ENCODE measurements at places on chromosomes 7 and 10.

DNA sequence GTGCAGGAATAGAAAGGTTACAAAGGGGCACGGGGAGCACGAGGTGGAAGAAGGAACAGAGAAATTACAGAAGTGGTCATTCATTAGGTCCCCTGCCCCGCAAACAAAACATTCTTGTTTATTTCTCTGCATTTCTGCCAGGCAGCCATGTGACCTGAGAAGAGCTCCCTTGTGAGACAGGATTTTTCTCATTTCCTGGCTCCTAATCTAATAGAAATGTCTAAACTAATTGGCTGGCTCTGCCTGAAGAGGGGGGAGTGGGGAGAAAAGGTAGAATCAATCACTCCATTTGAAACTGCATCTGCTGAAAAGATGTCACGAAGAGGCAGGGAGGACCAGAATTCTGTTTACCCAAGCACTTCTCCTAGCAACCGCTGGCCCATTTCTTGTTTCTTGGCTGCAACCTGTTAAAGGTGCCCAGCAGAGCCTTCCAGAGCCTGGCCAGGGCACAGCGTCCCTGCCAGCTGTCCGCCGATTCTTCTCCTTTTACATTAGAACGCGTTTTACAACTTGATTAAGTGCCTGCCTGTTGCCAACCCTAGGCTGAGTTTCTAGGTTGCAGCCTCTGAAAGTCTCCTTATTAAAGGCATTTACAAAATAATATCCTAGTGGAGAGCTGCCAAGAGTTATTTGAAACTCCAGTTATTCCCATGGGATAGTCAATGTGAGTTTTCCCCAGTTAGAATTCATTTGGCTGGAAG lies 1227.6 kb downstream of the TYW1 start:
- peak; percentile 40 for DNase-seq

DNA sequence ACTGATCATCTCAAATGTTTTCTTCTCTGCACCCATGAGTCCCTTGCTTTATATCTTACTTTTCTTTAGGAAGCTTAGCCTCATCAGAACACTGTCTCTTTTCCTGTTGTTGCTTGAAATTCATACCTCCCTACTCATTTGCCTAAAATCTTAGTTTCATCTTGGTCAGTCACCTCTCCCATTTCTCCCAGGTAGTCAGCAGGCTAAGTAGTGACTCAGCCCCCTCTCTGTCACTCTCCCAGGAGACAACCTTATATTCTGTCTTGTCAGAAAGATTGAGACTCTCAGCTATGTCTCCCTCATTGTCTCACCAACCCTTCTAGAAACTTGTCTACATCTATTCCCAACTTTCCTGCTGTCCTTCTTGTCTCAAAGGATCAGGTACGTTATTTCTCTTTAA lies 280.9 kb downstream of the BBS9 start:
- DNase-seq, result no peak

DNA sequence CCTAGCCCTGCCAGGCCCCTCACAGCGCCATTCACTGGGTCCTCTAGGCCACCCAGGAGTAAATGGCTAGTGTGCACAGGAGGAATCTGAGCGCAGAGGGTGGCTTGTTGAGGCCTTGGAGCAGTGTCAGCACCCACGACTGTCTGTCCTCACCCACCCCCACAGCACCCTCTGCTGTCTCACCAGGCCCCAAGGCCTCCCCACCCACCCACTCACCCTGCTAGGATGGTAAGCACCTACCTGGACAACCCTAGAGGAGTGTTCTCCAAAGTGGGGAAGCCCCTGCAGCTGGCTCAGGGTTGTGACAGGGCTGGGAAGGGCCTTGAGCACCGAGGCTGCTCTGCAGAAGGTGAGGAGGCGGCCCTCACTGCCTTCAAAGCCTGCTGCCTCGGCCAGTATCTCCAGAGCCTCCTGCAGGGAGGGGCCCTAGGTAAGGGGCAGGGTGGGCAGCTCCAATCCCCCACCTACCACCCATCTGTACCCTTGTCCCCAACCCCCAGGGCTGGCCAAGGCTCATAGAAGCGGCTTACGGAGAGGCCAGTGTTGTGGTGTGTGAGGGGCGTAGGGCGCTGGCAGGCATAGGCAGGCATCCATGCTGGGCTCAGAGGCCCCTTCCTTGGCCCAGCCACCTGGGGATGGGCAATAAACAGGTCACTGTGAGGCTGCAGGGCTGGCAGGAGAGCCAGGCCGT lies 2.9 kb downstream of the POLM start:
- no peak for DNase-seq

DNA sequence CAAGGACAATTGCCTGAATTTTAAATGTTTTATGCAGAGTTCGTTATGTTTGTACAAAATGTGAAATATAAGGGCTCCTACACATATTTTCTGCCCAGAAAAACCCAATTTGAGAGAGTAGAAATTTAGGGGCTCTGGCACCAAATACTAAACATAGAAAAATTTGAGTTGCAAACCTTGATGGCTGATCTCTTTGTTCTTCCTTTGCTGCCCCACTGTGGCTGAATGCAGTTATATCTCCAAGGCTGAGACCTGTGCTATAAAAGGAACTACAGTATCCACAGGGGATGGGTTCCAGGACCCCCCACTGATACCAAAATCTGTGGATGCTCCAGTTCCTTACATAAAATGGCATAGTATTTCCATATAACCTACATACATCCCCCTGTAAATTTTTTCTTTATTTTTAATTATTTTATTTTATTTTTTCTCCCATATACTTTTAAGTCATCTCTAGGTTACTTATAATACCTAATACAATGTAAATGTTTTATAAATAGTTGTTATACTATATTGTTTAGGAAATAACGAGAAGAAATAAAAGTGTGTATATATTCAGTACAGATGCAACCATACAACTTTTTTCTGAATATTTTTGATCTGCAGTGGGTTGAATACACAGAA lies 22.5 kb downstream of the CFAP43 start:
- DNase-seq, result peak; percentile 29

DNA sequence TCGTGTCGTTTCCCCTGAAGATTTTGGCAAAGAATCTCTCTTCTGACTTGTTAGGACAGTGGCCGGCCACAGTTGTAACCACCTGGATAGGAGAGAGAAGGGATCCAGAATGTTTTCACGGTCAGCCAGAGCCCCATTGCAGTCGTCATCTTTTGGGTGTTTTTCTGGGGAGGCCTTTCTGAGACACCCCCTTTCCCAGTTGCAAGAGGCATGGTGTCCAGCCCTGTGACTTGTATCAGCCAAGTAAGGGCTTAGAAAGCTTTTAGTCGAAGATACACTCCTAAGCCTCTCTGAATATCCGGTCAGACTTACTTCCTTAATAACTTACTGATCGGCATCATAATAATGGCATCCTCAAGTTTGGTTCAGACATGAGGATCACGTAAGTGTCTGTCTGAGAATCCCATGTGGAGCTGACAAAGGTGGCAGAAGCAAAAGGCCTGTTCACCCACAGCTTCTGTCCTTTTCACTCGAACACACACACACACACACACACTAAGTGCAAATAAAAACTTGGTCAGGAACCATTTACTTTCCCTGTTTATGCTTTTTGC lies 435.7 kb upstream of the GALNT17 start:
- DNase-seq, result no peak

DNA sequence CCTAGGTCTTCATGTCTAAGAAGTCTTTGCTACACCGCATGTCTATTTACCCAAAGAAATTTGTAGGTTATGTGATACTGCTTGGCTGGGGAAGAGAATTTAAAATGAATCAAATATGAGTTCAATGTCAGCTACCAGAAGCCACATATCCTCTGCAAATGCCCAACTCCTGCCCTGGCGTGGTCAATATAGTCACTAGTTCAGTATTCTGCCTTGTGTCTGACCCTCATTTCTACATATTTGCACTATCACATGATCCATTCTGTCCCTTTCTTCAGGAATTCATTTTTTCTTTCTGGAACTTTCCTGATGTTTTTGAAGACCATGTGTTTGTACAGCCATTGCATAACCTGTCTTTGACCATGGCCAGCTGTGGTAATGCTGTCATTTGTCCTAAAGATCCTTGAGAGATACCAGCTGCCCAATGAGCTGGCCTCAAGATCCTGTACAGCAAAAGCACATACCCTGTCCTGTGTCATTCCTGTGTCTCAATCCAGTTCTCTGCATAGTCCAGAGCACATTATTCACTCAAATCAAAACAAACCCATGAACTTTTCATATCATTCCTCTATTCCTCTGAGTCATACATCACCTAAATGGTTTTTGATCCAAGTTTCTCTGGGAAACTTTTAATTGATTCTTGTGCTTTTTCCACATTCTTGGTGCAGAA lies 524.5 kb downstream of the PARD3 start:
- DNase-seq, result no peak

DNA sequence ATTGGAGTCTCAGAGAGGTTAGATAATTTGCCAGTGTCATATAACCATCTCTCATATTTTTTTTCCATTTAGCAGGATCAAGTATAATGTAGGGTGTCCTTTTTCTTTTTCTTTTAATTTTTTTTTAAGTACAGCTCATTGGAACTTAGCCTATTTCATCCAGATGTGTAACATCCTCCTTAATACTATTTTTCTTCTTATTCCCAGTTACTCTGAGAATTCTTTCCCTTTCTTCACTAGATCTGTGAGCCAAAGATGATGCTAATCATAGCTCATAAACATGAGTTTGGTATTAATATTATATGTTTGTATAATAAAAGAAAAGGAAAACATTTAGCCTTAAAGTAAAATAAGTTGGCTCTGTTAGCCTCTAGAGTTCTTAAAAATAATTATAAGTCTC lies 32.8 kb downstream of the PPP1R9A start:
- no peak for DNase-seq

DNA sequence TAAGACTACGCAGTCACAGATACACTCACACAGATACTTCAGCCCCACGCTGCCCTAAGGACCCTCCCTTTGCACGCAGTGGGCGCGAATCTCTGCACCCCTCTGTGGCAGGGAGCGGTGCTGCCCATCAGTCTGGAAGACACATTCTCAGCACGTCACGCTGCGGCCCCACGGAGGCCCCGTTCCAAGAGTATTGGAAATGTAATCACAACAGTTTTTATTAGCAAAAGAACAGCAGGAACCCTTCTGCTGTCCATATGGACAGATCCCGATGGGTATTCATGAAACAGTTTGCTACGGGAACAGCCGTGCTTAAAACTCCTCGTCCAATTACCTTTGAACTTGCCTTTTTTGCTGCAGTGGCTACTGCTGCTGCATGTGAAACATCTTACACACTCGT lies 131.0 kb downstream of the RPS24 start:
- no peak for DNase-seq

GRCh38 chr7:28328822-28329660 lies 83.3 kb upstream of the CREB5 start:
- no peak for DNase-seq

GRCh38 chr10:42981358-42982236 lies 95.3 kb upstream of the RET start:
- no peak for DNase-seq

DNA sequence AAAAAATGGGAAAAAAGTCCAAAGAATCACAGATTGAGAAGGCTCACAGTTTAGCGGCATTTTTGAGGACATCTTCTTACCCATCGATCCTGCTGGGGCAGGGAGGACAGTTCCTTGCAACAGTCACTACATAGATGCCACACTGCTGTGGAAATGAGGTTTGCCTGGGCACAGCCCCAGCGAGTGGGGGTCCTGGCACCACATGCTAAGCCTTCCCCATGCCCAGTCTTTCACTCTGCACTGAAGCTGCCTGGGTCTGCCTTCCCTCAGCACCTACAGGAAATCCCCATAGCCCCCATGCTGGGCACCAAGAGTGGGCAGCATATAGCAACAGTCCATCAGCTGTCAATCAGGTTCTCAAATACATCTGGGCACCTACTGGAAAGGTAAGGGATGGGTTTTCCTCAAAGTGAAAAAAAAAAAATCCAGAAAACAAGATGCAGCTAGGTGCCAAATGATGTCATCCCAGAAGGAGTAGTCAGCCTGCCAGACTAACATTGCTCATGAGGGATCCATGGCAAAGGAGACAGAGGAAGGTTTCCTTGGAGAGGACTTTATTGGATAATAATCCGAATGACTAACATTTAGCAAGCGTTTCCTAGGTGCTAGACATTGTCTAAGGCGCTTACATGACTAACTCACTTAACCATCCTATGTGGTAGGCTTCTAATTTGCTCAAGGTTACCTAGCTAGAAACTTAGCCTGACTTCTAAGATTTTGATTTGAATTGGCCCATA lies 125.7 kb upstream of the CXCL12 start:
- DNase-seq, result no peak

GRCh38 chr7:11185179-11185815 lies 211.6 kb downstream of the PHF14 start:
- no peak for DNase-seq

GRCh38 chr10:77493239-77493806 lies 144.3 kb downstream of the KCNMA1 start:
- no peak for DNase-seq

GRCh38 chr7:140611641-140612040 lies 29.0 kb downstream of the DENND2A start:
- DNase-seq, result no peak

DNA sequence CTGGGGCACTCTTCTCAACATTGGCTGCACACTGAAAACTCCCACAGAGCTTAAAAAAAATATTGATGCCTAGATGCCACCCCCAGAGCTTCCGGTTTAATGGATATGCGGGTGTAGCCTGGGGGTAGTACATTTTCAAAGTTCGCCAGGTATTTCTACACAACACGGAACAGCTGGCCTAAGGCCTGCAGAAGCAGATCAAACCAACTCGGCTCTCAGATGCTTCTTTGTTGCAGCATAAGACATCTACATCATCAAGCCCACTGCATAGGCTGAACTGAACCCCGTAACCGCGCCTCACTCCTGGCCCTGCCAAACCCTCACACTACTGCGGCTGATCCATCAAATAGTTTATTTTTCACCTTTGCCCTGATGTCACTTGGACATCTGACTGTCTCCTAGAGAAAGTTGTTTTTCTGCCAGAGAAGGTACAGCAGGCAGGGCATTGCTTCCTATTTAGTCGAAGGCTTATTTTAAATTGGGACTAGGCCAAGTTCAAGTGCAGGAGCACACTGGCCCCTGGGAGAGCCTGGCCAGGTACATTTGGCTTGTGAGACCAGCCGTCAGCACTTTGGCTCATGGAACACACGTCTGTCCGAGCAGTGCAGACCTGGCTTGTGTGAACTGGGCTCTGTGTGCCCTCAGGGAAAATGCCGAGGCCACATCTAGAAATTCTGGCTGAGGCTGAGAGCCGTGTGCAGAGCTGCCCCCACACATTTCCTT lies 113.3 kb downstream of the TACC2 start:
- no peak for DNase-seq

GRCh38 chr10:124151466-124152095 lies 58.2 kb upstream of the CHST15 start:
- no peak for DNase-seq

- DNase-seq, result no peak
Measured at GRCh38 chr10:66927971-66928770, 2.3 kb downstream of the LRRTM3 start.

DNA sequence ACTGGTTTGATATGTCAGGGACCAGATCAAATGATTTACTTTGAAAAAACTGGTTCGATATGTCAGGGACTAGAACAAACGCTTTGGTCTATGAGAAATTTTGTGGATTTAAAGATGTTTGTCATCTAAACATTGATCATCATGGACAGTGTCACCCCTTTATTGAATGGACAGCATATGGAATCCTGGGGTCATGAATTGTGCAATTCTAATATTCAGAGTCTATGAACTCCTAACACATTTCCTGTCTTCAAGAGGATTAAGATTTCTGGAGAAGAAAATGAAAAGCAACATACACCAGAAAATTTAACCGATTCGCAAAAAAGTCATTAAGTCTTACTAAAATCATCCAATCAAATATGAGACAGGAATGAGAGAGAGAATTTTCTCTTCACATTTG lies 106.4 kb upstream of the FAM133B start:
- no peak for DNase-seq

All from thyroid gland (tissue), 4 donors.